ENCODE measurements at places on chromosomes 13 and 19. TPM values are rescaled to one million over a fixed set of nuclear protein-coding genes. Genes with fewer than 3 reads are reported as not detected.

- peak; percentile 61 for DNase-seq
These were observed 5.0 kb downstream of the SYCE2 start for GRCh38 chr19:12913851-12914690.

- DNase-seq, result no peak
These were observed 466.3 kb downstream of the COG6 start for GRCh38 chr13:40121722-40122121.

- DNase-seq, result peak; percentile 92
These were observed 8.0 kb downstream of the RGCC start for GRCh38 chr13:41465241-41465847.

DNA sequence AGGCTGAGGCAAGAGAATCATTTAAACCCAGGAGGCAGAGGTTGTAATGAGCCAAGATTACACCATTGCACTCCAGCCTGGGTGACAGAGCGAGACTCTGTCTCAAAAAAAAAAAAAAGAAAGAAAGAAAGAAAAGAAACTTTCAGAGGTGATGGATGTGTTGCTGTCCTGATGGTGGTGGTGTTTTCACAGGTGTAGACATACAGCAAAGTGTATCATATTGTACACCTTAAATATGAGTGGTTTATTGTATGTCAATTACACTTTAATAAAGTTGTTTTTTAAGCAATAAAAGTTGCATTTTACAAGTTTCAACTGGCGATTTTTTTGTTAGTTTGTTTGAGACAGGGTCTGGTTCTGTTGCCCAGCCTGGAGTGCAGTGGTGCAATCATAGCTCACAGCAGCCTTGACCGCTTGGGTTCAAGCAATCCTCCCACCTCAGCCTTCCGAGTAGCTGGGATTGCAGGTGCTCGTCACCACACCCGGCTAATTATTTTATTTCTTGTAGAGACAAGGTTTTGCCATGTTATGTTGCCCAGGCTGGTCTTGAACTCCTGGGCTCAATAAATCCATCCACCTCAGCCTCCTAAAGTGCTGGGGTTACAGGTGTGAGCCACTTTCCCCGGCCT lies 13.5 kb upstream of the INSR start:
- DNase-seq, result no peak

- DNase-seq, result no peak
These were observed 110.7 kb upstream of the SPRY2 start for GRCh38 chr13:80451641-80452040.

- DNase-seq, result no peak
These were observed 32.3 kb downstream of the COL4A1 start for GRCh38 chr13:110274687-110275086.

- DNase-seq, result peak; percentile 22
These were observed 18.5 kb upstream of the POP4 start for GRCh38 chr19:29587518-29587986.

DNA sequence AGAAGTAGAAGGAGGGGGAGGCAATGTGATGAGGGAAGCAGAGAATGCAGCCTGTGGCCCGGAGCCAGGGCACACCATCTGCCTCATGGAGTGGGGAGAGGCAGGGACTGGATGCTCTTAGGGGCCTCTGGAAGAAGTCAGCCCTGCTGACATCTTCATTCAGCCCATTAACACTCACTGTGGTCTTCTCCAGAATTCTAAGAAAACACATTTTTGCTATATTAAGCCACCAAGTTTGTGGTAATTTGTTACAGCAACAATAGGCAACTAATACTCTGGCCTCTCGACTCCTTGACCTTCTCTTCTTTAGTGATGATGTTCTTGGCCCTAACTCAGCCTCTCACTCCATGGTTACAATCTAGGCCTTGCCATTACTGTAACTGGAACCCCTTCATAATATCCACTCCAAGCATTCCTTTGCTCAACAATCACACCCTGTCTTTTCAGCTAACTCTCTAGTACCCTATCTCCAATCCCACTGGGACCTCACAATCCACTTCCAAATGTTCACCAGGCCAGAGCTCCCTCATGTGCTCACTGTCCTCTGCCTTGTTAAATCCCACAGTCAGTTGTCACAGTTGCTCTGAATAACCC lies 98.5 kb downstream of the MIPEP start:
- DNase-seq, result no peak

DNA sequence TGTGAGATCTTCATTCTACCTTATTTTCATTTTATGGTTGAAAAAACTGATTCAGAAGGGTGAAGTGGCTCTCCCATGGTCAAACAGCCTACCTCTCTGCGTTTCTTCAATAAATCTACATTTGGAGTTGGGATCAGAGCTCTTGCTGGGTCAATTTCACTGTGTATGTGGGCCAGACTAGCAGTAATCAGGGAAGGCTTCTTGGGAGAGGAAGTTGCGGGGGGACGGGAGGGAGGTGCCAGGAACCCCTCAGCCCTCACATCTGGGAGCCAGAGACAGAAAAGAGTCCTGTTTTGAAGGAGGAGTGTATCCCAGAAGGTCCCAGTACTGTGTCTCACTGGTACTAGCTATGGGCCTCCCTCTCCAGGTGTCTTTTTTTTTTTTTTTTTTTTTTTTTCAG lies 934 bp downstream of the KXD1 start:
- DNase-seq, result no peak

GRCh38 chr19:47110521-47111005 lies 3.0 kb downstream of the ZC3H4 start:
- DNase-seq, result no peak

DNA sequence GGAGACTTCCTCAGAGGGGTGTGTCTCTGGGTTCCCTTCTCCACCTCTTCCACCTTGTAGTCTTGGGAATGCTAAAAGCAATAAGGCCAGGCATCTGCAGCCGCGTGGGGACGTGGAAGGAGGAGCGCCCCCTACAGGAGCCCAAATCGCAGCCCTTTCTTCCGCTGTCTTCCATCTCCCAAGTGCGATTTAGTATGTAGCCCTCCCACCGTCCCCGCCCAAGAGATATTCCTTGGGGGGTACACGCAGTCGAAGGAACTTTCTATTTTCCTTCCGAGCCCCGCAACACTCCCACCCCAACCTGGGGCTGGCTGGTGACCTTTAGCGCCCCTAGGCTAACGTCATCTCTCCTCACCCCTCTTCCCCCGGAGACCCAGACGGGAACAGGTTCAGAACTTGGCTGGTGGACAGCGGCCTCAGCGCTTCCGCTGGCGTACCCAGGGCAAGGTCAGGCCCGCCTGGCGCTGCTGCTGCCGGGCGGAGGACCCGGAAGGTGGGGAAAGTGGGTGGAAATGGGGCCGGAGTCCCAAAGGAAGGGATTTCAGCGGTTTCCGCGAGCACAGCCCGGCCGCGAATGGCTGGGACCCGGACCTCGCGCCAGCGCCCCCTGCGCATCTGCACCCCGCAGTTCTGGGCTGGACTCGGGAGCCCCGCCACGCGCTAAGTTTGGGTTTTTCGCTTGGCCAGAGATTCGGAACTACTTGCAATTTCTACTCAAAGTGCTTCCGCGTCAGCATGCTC lies 2.1 kb upstream of the PCDH8 start:
- peak; percentile 75 for DNase-seq

DNA sequence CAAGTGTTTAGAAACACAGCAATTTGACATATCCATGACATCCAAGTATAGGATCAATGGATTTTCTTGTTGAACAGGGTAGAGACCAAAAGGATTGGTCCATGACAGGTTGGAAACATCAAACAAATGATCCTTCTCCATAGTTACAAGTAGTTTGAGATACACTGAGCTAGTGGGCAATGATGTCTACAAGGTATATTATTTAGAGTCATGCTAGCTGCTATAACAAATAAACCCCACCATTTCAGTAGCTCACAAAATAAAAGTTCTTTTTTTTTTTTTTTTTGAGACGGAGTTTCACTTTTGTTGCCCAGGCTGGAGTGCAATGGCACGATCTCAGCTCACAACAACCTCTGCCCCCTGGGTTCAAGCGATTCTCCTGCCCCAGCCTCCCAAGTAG lies 4.9 kb upstream of the HAUS5 start:
- DNase-seq, result no peak

GRCh38 chr13:52600666-52601065 lies 41.6 kb upstream of the HNRNPA1L2 start:
- no peak for DNase-seq

DNA sequence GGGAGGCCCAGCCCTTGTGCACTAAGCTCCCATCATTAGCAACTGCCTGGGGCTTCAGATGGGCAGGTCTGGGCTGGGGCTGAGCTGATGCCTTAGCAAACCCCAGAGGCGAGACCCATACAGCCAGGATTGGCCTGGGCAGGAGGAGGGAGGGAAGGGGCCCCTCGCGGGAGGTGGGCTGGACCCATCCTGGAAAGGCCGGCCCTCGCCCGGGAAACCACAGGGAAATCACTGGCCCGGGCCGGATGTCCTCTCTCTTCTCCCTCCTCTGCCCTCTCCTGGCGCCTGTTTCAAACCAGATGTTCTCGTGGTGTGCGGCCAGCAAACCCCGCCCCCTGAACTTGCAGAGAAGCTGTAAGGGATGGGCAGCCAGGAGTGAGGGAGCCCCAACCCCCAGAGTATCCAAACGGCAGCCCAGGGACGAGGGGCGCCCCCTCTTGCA lies 43.1 kb downstream of the TMEM255B start:
- no peak for DNase-seq

GRCh38 chr13:40631605-40632004 lies 34.8 kb downstream of the FOXO1 start:
- DNase-seq, result no peak

LILRA6 gene
- total RNA-seq, result 1.5 TPM

MEIS3 gene
- total RNA-seq, result 10.8 TPM

APOE gene
- total RNA-seq, result 65.8 TPM

UBE2L5 gene
- not detected for total RNA-seq

C19orf47 gene
- total RNA-seq, result 5.8 TPM

VPS36 gene
- 82.3 TPM for total RNA-seq

CADM4 gene
- total RNA-seq, result not detected

CEACAM4 gene
- not detected for total RNA-seq

CPAMD8 gene
- 5.4 TPM for total RNA-seq

ZNF560 gene
- not detected for total RNA-seq
